ENCODE measurements at places on chromosomes 16 and 17.

GRCh38 chr17:53227514-53227913 is 595.2 kb upstream of the KIF2B start:
- no peak overlapping the region for H3K27ac ChIP-seq
- H3K4me3 ChIP-seq: no peak overlapping the region
- no peaks in the 10 kb centered on the region for H3K27me3 ChIP-seq

DNA sequence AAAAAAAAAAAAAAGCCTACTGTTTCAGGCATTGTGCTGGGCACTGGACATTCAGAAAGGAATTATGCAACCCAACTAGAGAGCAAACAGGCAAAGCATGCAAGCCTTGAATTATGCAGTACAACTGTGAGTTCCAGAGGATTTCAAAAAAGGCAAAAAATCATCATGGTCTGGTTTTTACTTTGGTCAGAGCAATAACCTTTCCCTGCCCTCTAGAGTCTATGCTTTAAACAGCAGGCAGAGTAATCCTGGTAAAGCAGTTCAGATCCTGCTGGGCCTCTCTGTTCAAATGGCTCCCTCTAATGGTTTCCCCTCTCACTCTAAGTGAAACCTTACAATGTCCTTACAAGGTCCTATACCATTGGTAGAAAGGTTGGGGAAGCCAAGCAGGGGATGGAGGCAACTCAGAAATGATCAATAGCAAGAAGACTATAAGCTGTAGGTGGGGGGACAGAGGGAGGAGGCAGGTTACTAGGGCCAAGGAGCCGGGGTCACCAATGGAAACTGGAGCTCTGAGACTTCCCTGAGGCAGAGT is 4.6 kb upstream of the TAF15 start:
- no peaks in the 10 kb centered on the region for H3K27me3 ChIP-seq
- DNase-seq: peak; percentile 58
- H3K4me1 ChIP-seq: peaks cover 31% of the 10 kb centered on the region
- peaks cover 2% of the 10 kb centered on the region for H3K36me3 ChIP-seq
- no peak overlapping the region for H3K4me3 ChIP-seq
- peak overlapping the region; percentile 2 for H3K27ac ChIP-seq

DNA sequence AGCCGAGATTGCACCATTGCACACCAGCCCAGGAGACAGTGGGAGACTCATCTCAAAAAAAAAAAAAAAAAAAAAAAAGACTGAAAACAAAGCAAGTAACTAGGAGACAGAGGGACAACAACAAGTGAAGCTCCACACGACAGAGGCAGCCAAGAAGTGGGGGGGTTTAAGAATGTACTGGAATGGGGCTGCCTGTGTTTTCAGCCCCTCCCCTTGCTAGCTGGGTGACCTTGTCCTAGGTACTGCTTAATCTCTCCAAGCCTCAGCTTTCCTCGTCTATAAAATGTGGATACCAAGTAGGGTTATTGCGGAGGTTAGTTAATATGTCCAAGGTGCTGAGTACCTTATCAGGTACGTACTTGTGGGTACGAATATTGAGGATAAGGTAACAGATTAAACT is 163.8 kb upstream of the CACNG5 start:
- H3K27ac ChIP-seq: no peak overlapping the region
- peaks cover 73% of the 10 kb centered on the region for H3K4me1 ChIP-seq
- no peaks in the 10 kb centered on the region for H3K27me3 ChIP-seq
- H3K4me3 ChIP-seq: no peak overlapping the region

DNA sequence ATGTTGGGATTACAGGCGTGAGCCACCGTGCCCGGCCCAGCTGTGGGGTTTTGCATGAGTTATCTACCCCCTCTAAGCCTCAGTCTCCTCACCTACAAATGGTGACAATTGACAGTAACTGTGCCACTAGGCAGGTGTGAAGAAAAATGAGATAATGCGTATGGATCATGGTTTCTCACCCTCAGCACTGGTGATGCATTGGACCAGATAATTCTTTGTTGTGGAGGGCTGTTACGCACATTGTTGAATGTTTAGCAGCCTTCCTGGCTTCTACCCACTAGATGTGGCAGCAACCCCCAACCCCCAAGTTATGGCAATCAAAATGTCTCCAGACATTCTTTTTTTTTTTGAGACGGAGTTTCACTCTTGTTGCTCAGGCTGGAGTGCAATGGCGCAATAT is 9.0 kb upstream of the HAPSTR1 start:
- no peaks in the 10 kb centered on the region for H3K27me3 ChIP-seq
- H3K4me3 ChIP-seq: no peak overlapping the region
- peaks cover 14% of the 10 kb centered on the region for H3K36me3 ChIP-seq

DNA sequence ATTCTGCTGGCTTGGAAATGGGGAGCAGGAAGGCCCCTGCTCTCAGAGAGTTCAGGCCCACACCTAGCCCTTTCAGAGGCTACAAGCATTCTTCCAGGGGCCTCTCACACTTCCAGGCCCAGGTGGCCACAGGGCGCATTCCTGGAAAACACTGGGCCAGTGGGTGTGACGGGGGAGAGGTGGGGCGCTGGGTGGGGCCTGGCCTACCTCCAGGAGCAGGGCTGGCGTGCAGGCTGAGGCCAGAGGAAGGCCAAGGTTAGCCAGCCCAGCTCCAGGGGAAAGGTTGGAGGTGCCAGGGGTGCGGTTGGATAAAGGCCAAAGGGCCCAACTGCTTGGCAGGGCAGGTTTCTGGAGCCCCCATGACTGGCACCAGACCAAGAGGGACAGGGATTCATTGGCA is 198.2 kb downstream of the MAF start:
- DNase-seq: no peak
- H3K4me1 ChIP-seq: no peaks in the 10 kb centered on the region
- H3K36me3 ChIP-seq: no peaks in the 10 kb centered on the region
- no peak overlapping the region for H3K4me3 ChIP-seq

DNA sequence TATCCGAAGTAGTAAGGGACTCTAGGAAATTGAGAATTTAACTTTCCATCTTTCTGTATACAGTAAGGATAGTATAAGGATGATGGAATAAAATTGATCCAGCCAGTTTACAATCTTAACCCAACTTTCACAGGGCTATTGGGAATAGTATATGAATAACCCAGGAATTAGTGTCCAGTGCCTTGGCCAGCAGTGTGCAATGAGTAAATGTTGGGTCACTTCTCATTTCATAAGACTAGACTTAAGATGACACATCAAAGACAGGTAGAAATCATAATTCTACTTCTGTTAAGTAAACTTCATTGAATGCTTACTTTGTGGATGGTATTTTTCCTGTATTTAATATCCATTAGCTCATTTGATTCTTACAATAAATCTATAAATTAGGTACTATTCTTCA is 949.6 kb upstream of the GOT2 start:
- DNase-seq: no peak
- H3K36me3 ChIP-seq: no peaks in the 10 kb centered on the region
- no peak overlapping the region for H3K27ac ChIP-seq
- no peak overlapping the region for H3K4me3 ChIP-seq

- no peak for DNase-seq
- H3K36me3 ChIP-seq: peaks cover 41% of the 10 kb centered on the region
- H3K27me3 ChIP-seq: no peaks in the 10 kb centered on the region
- H3K4me3 ChIP-seq: no peak overlapping the region
Measured at GRCh38 chr17:3022197-3022596, 41.2 kb downstream of the OR1D5 start.

DNA sequence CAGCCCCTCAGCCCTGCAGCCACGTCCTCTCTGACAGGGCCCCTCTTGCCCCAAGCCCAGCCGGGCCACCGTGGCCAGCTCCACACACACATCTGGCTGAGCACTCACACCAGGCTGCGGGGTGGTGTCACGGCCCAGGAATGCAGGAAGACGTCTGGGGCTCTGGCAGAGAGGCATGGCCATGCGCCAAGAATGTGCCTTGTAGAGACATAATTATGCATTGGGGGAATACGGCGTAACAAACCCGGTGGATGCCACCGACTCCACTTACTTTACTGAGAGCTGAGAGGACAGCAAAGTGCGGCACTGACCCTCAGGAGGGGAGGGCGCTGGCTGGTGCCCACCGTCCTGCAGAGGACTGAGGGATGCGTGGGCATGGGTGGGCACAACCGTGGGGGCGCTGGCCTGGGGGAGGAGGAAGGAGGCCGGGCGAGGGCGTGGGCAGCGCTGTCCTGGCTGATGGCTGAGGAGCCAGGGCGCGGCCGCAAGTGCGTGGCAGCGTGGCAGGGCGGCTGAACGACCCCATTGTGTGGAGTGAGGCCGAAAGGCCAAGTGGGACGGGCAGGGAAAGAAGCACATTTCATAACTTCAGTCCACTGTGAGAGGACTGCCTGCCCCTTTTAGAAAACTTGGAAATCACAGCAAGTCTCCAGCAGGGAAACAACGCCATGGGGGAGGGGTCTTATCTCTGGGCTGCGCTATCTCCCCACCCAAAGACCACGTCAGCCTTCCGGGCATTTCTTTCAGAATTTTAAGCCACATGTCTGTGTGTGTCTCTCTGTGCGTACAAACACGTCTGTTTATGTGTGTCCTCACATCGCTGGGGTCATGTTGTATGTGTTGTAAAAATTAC is 30.6 kb downstream of the METRNL start:
- no peak overlapping the region for H3K27ac ChIP-seq
- H3K4me3 ChIP-seq: no peak overlapping the region
- H3K36me3 ChIP-seq: no peaks in the 10 kb centered on the region
- no peaks in the 10 kb centered on the region for H3K4me1 ChIP-seq

Data from activated CD4-positive, alpha-beta memory T cell treated with anti-CD3 and anti-CD28 coated beads for 36 hours (primary cell).